ENCODE measurements at places on chromosomes 4 and X.

DNA sequence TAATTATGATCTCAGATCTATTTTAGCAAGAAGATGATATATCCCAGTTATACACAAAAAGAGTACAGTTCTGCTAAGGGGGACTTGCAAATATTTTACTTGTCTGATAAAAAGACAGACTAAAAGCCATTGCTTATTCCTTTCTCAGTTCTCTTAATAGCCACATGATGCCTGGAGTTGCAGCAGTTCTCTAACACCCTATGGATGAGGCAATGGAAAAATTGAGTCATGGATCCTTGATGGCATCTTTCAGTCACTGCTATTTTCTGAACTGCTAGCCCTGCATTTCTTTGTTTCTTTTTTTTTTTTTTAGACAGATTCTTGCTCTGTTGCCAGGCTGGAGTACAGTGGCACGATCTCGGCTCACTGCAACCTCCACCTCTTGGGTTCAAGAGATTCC lies 1956.7 kb downstream of the C4orf33 start:
- DNase-seq = no peak

DNA sequence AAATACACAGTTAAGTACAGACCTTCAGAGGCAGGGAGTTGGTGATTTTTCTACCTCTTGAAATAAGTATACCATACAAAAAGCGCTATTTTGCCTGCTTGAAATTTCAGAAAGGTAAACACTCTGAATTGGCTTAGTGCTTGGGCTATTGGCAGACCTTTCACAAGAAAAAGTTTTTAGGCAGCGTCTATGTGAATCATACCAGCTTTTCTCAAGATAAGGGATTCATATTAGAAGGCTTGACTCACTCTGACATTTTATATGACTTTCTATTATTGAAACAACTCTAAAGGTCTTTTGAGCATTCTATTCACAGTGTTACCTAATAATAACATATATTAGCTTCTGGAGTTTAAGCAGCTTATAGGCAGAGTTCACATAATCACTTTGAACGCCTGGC lies 286.4 kb upstream of the FAT1 start:
- no peak for DNase-seq

DNA sequence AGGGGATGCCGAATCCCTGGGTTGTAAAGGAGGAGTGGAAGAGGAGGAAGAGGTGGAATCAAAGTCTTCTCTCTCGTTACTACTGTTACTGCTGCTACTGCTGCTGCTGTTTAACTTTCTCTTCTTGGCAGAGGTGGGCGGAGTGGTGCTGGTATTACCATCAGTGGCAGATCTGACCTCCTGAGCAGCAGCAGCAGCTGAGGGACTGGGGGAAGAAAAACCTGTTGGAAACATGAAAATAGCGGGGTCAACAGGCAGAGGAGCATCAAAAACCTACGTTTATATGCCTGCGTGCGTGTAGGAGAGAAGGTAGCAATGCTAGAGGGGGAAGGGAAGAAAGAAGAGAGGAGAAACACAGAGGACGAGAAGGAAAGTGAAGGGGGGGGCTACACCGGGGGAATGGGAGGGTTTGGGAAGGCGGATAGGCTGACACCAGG lies 339 bp downstream of the CUL4B start:
- DNase-seq = peak; percentile 37

GRCh38 chr4:163090997-163091684 lies 75.5 kb downstream of the NAF1 start:
- DNase-seq = no peak

DNA sequence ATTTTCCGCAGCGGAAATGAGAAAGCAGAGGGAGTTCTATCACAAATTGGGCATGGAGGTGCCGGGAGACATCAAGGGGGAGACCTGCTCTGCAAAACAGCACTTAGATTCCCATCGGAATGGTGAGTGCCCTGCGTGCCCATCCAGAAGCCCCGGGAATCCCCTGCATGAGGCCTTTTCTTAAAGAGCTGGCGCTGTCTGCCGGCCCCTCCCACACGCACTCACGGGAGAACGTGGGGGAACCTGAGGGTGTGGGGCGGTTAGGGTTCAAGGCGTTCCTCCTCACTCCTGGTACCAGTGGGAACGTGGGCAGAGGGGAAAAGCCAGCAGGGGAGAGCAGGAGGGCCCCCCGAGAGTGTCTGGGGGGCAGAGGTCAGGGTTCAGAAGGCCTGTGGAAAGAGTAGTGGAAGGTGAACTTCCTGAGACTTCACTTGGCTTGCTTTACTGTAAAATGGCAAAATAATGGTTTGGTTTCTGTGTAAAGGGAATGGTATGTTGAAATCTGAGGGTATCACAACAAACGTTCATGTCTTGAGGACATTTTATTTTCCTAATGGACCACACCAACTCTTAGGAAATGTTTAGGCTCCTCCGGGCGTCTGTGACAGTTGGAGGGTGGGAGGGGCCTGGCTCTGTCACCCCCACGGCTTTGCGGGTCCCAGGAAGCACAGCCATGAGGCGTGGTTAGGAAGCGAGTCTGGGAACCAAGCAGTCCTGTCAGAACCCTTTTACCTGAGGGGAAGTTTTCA lies 38.0 kb downstream of the PCGF3 start:
- no peak for DNase-seq

- no peak for DNase-seq
Measured at GRCh38 chrX:63746278-63746677, 38.7 kb downstream of the ARHGEF9 start.

DNA sequence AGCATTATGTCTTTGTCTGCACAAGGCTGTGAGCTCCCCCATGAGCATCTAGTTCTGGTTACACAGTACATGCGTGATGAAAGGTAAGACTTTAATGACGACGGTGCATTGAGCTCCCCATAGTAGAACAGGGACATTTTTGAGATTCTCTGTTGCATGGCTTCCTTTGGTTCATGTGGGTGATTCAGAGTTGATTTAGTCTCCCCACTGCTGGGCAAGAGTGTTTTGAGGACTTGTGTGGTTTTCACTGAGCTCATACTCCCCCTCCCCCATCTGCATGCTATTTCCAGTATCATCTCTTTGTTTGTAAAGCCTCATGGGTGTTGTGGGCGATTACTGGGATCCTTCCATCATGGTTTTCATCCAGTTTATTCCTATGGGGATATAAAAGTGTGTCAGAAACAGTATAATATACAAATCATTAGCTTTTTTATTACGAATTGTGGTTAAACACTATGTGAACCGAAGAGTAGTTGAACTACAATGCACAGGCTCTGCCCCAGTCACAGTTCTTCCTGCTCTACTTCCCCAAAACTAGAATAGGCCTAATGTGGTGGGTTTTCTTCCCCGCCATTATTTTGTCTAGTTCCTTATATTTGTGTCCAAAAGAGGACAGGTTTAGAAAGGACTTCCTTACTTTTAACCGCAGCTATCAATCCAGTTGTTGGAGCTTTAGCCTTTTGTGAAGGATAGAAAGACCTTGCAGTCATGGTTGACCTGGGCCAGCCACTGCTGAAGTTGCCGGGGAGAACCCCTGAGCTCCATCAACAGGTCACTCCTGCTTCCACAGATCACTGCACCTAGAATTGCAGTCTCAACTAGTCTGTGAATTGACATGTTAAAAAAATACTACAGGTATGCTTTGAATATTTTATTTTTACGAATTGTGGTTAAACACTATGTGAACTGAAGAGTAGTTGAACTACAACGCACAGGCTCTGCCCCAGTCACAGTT lies 30.4 kb downstream of the KIT start:
- no peak for DNase-seq

DNA sequence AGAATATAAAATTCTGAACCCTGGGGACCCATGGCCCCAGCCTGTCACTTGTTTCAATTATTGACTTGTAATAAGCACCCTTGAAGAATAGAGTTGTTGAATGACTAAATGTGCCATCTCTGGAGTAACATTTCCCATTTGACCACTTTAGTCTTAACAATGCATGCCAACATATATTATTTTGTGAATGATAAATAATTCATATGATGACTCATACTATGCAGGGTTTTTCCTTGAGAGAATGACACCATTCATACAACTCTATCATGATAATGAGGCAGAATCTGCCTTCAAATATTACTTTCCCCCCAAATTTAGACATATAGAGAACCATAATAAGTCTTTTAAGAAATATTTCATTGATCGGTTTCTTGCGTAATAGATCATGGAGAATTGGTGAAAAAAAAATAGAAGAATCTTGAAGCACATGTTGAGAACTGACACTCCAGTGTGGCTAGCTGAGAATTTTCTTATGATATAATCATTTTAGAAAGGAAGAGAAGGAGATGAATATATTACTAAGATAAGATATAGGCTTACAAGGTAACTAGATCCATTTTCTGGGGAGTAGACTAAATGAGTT lies 404.5 kb downstream of the GRXCR1 start:
- DNase-seq = no peak

DNA sequence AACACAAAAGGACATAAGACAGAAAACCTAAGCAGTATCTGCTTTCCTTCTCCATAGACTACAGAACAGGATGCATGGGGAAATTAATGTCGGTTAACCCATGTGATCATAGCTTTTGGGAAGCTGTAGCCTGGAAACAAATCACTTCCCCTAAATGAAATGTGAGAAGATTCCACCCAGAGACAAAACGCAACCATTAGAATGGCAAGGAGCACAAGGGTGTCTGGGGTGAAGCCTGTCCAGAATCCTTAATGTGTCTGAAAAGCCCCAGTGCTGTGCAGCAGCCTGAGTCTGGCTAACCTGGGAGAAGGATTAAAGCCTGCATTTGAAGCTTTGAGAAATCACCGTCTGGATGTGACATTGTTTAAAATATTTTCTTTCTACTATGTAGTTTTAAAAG lies 213.3 kb downstream of the ANKRD50 start:
- no peak for DNase-seq

- no peak for DNase-seq
Measured at GRCh38 chr4:2746891-2747695, 9.0 kb downstream of the TNIP2 start.

- DNase-seq = no peak
Measured at GRCh38 chr4:72975488-72975784, 94.1 kb downstream of the COX18 start.
